ENCODE measurements at places on chromosomes 12 and 14. TPM values are rescaled to one million over a fixed set of nuclear protein-coding genes. Genes with fewer than 3 reads are reported as not detected.

GRCh38 chr14:30525833-30526232, 33.1 kb upstream of the G2E3 start:
- DNase-seq = no peak

DNA sequence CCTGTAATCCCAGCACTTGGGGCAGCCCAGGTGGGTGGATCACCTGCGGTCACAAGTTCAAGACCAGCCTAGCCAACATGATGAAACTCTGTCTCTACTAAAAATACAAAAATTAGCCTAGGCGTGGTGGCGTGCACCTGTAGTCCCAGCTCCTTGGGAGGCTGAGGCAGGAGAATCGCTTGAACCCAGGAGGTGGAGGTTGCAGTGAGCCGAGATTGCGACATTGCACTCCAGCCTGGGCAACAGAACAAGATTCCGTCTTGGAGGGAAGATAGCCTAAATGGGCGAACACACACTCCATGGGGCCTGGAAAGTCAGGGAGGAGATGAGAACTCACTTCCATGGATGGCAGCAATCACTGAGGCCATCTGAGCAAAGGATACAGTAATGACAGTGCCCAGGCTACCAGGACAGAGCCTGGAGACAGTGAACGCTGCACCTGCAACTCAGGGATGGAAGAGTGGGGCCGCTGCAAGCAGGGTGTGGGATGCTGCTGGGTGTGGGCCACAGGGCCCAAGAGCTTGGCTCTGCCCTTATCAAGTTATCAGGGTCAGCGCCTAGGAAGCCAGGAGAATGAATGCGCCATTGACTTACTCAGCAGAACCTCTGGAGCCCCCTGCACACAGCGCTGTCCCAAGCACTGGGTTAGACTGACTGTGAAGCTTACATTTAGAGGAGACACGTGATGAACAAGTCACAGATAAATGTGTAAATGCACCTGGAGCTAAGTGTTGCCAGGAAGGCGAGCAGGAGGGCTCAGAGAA, 28.9 kb downstream of the FOXN3 start:
- no peak for DNase-seq

- DNase-seq = no peak
These were observed 8.6 kb downstream of the WDR89 start for GRCh38 chr14:63632932-63633514.

DNA sequence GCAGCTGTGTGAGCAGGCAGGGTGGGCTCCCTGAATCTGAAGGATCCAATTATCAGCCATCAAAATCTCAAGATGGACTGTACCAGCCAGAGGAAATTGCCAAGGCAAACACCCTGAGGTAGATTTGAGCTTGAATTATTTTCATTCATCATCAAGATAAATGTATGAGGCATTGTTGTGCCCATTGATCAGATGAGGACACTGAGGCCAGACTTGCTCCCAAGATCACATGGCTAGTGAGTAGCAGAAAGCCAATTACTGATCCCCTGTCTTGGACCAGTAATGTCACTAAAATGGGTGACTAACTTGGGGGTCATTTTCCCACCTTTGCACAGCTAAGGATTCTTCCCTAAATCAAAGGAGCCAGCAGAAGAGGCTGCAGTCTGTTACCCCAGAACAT, 20.9 kb upstream of the CMKLR1 start:
- no peak for DNase-seq

DNA sequence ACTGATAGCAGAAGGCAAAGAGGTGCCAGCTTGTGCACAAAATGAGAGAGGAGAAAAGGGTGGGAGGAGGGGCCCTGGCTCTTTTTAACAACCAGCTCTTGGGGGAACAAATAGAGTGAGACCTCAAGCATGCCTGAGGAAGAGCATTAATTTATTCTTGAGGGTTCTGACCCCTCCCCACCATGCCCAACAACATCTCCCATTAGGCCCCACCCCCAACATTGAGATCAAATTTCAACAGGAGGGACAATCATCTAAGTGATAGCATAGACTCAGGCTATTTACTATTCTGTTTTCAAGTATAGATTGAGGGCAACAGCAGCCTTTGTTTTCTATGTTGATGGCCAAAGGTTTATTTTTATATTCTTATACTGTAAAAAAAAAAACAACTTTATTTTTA, 59.7 kb downstream of the FUT8 start:
- no peak for DNase-seq

DNA sequence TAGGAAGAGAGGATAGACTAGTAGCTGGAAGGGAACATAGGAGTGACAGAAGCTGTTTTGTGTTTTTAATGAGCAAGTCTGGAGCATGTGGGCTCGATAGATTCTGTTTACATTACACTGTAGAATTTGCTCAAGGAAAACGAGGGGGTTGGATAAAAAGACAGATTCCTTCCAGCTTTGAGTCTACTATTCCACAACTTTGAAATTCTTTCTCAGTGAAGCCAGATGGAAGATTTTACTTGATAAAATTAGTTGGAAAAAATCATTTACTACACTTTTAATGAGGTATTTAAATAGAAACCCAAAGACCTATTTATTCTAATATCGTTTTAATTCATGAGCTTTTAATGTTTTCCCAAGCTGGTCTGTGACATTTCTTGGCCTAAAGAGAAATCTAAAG, 19.5 kb upstream of the EPS8 start:
- no peak for DNase-seq

DNA sequence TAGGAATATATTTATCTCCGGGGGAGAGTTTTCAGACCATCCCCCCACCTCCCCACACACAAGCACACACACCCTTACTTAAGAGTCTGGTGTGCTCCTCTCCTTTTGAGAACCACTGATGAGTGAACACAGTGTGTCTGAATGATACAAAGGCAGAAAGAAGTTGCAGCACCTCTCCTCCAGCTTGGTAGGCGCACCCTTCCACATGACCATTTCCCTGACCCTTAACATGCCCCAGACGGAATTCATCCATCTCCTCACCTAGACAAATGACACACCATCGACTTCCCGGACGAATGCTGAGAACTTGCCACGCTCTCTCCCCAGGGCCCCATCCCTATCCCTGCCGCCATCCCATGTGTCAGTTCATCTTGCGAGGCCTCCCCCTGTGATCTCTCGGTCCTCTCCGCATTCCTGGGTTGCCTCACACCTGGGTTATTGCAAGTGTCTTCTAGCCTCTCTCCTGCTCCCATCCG, 3.9 kb downstream of the TNFRSF1A start:
- DNase-seq = no peak

- no peak for DNase-seq
These were observed 100.9 kb upstream of the CCDC91 start for GRCh38 chr12:28089338-28089737.

DNA sequence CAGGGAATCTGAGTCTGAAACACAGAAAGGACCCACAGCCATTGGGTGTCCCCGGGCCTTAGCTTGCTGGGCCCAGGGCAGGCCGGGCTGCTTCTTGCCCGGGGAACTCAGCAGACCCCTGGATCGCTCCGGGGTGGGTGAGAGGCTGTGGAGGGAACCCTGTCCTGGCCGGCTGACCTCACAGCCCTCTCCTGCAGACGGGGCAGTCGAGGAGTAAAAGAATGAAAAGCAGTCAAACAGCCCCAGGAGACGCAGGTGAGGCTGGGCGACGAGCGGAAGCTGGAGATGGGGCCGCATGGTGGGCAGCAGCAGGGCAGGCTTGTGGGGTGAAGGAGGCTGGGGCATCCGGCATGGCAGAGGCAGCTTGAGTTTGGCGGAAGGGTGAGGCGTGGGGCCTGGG, 57.0 kb downstream of the KIF26A start:
- DNase-seq = no peak

DNA sequence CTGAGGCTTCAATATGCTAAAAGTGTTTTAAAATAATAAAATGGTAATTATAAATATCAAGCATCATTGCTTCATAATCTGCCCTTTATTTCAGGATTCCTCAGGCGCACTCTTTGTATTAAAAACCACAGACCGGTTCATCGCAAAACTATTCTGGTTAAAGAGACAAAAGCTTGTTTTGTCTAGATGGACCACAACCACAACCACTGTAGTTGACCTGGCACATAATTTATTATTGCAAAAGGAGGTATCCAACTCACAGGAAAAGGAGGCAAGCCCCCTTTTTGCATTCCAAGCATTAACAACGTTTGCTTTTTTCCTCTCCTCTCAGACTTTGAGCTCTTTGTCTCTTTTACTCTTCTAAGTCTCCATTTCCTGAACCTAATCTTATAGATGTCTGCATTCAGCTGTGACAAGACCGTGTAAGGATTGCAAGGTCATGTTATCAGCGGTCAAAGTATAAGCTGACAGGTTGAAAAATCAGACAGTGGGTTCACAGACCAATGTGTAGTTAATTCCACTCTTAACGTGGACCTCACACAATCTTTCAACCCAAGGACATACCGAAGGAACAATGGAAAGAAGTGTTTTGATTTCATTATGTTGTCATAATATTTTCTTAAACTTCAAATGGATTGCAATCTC, 1057.6 kb downstream of the GALC start:
- DNase-seq = no peak

- DNase-seq = peak; percentile 40
These were observed 14.8 kb upstream of the PAX9 start for GRCh38 chr14:36646664-36647416.

- DNase-seq = no peak
These were observed 96.2 kb downstream of the FIGNL2 start for GRCh38 chr12:51752234-51752889.

DNA sequence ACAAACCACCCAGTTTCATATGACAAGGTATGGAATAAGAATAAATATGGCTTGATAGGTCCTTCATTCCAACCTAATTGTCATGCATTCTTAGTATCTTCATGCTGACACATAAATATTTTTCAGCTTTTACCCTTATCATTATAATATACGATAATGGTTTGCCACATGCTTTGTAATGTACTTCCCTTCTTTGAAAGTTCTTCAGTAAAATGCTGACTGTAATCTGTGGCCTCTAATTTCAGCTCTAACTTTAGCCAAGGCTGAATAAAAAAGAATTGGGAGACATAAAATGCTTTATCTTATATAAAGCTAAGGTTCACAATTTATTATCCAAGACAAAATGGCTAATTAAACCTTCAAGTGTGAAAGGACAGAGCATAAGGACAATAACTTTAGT, 2.6 kb upstream of the MAP4K5 start:
- DNase-seq = no peak

GRCh38 chr12:68638721-68639395, 28.2 kb downstream of the RAP1B start:
- no peak for DNase-seq

DNA sequence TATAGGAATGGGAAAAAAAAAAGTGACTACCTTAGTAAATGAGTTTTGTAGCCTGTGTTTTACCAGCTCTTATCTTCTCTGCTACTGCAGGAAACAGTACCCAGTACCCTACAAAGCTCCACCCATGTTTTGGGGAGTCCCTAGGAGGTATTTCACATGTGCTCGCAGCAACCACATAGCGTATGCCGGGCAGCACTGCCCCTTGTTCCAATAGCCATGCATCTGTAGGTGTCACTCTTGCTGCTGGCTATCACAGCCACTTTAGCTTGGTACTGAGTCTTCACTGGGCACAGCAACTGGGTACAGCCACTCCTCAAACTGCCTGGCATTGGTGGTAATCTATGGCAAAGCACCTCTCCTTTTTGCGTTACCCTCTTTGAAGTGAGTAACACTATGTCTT, 2.0 kb upstream of the MDM1 start:
- no peak for DNase-seq

DNA sequence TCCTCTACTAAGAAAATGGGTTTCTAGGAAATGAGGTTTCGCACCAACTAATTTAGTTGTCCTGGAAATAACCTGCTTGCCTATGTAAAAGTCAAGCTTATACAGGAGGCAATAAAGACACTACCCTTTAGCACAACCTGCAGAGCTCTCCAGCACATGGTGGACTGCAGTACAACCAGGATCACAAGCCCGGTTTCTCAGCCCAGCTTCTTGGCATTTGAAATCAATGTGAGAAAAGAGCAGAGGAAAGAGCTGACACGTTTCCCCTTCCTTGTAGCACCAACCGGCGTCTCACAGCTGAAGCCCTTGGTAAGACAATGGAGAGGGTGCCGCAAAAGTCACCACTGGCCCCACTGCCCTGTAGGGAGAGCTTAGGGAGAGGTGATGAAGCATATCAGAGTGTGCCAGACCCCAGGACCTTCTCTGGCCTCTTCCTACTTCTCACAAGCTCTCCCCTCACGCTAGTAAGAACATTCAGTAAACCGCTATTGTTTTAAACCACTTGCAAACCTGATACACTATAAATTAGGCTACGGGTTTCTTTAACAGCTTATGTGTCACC, 8.6 kb downstream of the SPTLC2 start:
- DNase-seq = no peak

HCAR2 gene
- not detected for total RNA-seq

DNAJC22 gene
- total RNA-seq = 37.0 TPM

FAM90A1 gene
- not detected for total RNA-seq

CSRNP2 gene
- total RNA-seq = 29.5 TPM

MYF6 gene
- total RNA-seq = not detected

REP15 gene
- total RNA-seq = 51.4 TPM

PLEK2 gene
- 30.8 TPM for total RNA-seq

CLEC4C gene
- total RNA-seq = not detected

Data from mucosa of descending colon (tissue), 3 donors.